Activated CD4-positive, alpha-beta T cell treated with anti-CD3 and anti-CD28 coated beads, Interleukin-2, amount 10 ng/mL, durations not matched to agents 24 days and 14 days (primary cell): ENCODE measurements at places on chromosomes 12 and 14.

DNA sequence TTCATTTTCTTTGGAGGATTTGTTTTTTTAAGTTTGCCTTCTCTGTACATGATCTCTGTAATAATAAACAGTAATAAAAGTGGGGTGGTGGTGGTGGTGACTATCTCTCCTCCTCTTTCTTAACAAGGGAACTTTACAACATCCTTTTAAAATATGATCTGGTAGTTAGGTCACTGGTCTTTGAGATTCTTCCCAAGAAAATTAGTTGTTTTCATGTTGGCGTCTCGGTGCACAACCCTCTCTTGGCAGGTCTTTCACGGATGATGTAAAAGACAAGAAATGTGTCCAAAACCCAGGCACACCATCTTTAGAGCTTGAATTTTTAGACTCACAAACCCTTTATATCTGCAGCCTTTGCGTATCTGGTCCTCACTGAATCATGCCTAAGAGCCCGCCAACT is 488.5 kb upstream of the TBX3 start:
- no peak for DNase-seq

DNA sequence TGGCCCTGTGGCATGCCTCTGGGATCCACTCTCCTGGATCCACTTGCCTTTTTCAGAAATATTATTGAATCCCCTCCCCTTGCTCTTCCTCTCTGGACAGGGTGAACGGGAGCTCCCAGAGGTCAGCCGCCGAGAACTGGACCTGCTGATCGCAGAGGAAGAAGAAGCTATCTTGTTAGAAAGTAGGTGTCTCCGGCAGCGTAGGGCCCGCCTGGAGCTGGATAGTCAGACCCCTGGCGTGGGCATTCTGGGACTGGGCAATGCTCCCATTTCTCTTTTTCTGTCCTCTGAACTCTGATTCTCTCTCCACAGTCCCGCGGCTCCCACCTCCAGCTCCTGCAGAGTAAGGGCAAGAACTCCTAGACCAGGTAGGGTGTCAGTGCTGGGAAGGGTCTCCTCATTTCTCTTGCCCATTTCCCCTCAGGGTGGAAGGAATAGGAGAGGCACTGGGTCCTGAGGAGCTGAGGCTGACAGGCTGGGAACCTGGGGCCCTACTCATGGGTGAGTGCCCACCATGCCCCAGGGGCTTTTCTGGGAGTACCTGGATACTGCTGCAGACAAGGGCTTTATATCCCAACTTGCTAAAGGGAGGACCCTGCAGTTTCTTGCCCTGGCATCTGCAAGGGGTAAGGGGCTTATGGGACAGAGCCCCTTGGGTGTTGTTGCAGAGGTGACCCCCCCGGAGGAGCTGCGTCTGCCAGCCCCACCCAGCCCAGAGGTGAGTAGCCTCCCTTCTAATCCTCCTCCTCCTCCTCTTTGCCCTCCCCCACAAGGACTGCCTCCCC is 5.4 kb downstream of the REC8 start:
- no peak for DNase-seq

- peak; percentile 82 for DNase-seq
Observed at GRCh38 chr12:52139579-52140062, 52.2 kb downstream of the KRT80 start.

DNA sequence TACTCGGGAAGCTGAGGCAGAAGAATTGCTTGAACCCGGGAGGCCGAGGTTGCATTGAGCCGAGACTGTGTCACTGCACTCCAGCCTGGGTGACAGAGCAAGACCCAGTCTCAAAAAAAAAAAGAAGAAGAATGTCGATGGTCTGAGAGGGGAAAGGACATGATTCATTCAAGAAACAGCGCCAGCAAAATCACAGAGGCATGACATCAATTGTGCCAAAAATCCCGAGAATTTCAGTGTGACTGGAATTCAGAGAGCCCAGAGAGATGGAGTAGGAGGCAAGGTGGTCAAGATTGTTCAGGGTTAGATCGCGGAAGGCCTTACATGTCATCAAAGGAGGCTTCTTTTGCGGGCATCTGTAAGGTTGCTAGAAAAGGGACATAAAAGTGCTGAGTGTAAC is 483.3 kb downstream of the VRK1 start:
- no peak for DNase-seq

GRCh38 chr12:26122681-26123481 is 2.0 kb downstream of the BHLHE41 start:
- peak; percentile 66 for DNase-seq

- no peak for DNase-seq
Observed at GRCh38 chr14:91983588-91983987, 36.1 kb upstream of the FBLN5 start.
